Muscle of arm (tissue), 14 donors: ENCODE measurements at places on chromosomes 4 and X.
A peak's percentile ranks its signal among the peaks of the same experiment; 100 is the strongest.

- DNase-seq, result no peak
Observed at GRCh38 chr4:36763814-36764213, 480.7 kb upstream of the NWD2 start.

- DNase-seq, result no peak
Observed at GRCh38 chrX:14676431-14676830, 147.1 kb downstream of the GLRA2 start.

DNA sequence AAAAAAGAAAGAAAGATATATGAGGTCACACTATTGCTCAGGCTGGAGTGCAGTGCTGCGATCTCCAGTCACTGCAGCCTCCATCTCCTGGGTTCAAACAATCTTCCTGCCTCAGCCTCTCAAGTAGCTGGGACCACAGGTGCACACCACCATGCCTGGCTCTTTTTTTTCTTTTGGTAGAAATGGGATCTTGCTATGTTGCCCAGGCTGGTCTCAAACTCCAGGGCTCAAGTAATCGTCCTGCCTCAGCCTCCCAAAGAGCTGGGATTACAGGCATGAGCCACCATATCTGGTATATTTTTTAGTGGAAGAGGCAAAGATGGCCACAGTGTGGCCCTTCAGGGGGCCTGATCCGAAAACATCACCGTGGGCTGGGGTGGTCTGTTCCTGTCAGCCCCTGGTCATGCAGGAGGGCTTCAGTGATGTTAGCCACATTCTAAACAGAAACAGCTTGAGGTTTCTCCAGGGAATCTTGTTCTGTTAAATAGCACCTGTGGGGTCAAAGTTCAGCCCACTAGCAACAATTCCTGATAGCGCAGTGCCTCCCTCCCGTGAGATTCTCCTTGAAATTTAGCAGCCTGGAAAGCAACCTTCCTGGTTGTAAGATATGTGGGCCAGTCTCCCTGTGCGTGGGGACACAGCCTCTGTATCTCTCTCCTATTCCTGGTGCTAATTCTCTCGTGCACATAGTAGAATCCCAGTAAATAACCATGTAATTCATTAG is 7.3 kb upstream of the DHRSX start:
- DNase-seq, result no peak

GRCh38 chrX:109854096-109854495 is 121.0 kb upstream of the ACSL4 start:
- DNase-seq, result no peak

DNA sequence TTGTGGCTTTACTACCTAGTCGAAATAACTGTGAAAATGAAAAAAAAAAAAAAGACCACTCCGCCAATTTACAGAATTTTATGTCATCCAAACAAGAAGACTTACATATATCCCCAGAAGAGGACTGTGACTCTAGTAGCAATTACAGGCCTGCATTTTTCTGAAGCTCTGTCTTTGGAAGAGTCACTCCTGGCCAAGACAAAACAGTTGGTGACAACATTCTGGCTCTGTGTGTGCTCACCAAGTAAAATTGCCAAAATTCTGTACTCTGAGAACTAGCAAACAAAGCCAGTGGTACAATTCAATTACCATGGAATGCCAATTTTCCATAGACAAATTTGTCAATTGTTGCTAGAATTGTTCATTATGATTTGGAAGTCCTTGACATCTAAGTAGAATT is 311.1 kb downstream of the PDGFC start:
- no peak for DNase-seq

- no peak for DNase-seq
Observed at GRCh38 chr4:186699881-186700397, 23.7 kb downstream of the FAT1 start.

GRCh38 chr4:123517971-123518370 is 121.4 kb downstream of the SPRY1 start:
- DNase-seq, result no peak

- no peak for DNase-seq
Observed at GRCh38 chrX:100745806-100746537, 14.1 kb upstream of the SYTL4 start.

DNA sequence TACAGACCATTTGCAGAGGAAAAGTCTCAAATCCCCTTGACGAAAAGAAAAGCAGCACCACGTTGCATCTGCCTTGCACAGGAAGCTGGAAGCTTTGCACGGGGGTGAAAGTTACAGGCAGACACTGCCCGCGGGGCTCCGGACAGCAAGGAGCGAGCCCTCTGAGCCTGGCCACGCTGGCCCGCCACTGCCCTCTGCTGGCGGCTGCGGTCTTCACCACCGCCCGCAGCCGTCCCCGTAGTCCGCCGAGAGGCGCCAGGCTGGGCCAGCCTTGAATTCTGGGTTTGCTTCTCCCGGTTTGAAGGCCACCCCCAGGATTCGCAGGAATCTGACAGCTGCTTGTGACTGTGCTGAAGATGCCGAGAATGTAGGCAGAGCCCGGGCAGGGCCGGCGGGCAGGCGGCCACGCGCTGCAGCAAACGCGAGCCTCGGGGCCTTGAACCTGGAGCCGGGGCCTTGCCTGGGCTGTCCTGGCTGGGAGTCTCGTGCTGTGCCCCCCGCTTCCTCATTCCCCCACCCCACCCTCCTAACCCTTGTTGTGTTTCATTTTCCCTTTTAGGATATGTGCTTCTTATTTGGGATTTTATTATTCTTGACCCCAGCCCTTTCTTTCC is 49.2 kb downstream of the ENPP6 start:
- DNase-seq, result peak; percentile 81

- no peak for DNase-seq
Observed at GRCh38 chrX:19798423-19798822, 89.0 kb downstream of the SH3KBP1 start.

- no peak for DNase-seq
Observed at GRCh38 chrX:8237718-8238117, 66.7 kb upstream of the VCX2 start.

GRCh38 chrX:52995987-52996331 is 37.6 kb upstream of the FAM156A start:
- DNase-seq, result no peak

DNA sequence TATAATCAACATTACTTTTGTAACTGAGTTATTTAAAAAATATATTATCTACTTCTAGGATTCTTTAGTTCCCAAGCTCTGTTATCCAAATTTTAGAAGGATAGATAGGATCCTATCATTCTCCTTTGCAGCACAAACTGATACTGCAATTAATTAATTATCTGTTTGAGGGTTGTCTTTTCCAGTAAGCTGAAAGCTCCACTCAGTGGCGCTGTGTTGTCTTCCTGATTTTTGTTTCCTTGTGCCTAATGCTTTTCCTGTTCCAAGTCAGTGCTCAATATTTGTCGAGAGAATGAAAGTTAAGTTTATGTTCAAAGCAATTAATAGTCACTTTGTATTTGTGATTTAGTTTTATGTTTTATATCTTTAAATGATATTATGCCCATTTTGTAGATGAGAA is 107.4 kb upstream of the ANK2 start:
- no peak for DNase-seq

GRCh38 chrX:152177497-152178269 is 39.3 kb upstream of the MAGEA10 start:
- no peak for DNase-seq

DNA sequence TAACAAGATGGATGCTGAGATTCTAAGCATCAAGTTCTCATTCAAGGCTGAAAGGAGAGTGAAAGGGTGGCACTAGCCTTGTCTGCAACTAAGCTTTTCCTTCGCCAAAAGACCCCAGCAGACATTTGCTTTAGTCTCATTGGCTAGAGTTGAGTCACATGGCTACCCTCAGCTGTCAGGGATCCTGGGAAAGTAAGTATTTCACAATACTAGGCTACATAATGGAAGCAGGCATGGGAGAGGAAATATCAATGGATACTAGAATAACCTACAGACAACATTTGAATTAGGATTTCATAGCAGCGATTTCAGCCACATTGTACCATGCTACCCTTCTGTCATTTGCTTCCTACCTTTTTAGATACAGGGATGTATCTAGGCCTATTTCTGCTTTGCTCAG is 29.1 kb downstream of the MAOA start:
- DNase-seq, result no peak

- DNase-seq, result peak; percentile 20
Observed at GRCh38 chr4:108833046-108833445, 70.2 kb upstream of the ETNPPL start.

DNA sequence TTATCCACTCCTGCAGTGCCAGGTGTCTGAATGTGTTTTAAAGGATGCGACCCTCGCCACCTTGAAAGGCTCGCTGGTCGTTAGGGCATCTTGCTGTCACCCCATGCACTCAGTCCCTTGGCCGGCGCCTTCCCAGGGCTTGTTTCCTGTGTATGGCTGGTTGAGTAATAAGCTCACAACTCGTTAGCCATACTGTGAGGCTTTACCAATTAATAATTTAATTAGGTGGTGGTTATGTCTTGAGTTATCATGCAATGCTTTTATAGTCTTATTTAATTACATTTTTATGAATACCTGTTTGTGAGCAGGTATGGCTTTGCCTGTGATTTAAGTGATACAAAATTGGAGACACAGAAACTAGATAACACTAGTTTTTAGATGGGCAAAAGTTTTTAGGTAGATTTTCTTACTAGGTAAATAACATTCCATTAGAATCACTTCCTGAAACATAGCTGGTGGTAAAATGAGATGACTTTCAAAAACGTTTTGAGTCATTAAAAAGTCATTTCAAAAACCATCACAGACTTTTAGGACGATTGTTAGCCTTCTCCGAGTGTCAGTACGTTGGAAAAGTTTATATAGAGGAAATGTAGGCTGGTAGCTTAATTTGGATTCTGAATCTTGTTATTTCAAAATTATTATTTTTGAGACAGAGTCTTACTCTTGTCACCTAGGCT is 18.2 kb downstream of the PTTG2 start:
- DNase-seq, result no peak

GRCh38 chr4:87406462-87406861 is 15.5 kb upstream of the HSD17B11 start:
- DNase-seq, result no peak

GRCh38 chr4:187552781-187553180 is 442.8 kb upstream of the ZFP42 start:
- no peak for DNase-seq

DNA sequence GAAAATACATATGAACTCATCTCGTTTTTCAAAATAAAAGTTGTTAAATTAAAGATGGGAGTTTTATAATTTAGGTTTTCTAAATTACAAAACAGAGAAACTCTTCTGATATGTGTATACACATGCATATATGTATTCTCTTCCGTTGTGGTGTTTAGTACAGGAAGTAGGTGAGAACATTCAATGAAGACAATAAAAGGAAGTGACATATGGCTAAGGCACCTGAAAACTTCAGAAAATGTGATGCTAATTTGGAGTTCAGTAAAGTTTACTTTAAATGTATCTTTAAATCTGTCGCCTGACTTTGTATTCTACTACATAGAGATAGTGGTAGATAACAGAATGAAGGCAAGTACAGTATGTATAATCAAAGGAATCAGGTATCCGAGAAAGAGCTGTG is 33.5 kb upstream of the ITM2A start:
- no peak for DNase-seq

- DNase-seq, result no peak
Observed at GRCh38 chr4:1793496-1793840, 375 bp downstream of the FGFR3 start.

- no peak for DNase-seq
Observed at GRCh38 chrX:17411205-17411604, 36.2 kb downstream of the NHS start.

DNA sequence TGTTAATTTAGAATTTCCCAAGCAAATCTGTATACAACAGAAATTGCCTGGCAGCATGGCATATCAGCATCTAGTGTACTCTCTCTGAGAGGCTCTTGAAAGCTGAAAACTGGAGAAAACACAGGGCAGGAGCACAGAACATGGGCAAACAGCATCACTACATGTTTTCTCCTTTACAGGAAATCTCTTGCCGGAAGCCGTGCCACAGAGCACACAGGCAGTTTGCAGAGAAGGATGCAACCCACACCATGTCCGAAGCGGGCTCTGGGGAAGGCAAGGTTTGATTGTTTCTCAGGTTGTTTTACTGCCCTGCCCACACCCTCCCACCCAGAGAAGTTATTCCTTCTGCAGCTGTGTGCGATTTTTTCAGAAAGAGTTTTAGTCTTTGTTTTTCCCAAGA is 41.1 kb upstream of the FAM9C start:
- DNase-seq, result no peak

- no peak for DNase-seq
Observed at GRCh38 chr4:16315456-16315855, 89.2 kb upstream of the TAPT1 start.

DNA sequence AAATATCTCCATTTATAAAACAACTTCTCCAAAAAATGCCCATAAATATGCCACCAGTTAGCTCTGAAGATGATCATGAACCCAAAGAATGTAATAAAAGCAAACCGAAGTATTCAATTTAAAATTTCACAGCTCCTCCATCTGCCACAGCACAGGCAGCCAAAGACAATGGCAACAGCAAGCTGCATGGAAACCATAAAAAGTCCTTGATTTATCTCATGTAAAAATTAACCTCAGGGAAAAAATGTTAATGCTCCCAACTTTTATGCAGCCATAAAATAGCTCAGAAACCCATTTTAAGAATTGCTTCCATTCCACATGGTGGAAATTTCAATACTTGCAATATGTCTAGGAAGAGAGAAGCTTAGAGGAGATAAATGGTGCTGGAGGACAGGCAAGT is 132.3 kb upstream of the ARHGEF9 start:
- DNase-seq, result no peak

- no peak for DNase-seq
Observed at GRCh38 chr4:171376724-171377123, 436.5 kb upstream of the GALNTL6 start.
